ENCODE measurements at places on chromosomes 13 and 19. TPM values are rescaled to one million over a fixed set of nuclear protein-coding genes. Genes with fewer than 3 reads are reported as not detected.

PRKD2 gene
- polyA plus RNA-seq: 21.4 TPM

- DNase-seq: no peak
- no peak overlapping the region for H3K27ac ChIP-seq
- H3K27me3 ChIP-seq: no peaks in the 10 kb centered on the region
- H3K4me3 ChIP-seq: no peak overlapping the region
These were observed 10.2 kb downstream of the KRI1 start for GRCh38 chr19:10555610-10555973.

ZNF135 gene
- 0.54 TPM for polyA plus RNA-seq

BRME1 gene
- 1.8 TPM for polyA plus RNA-seq

DNA sequence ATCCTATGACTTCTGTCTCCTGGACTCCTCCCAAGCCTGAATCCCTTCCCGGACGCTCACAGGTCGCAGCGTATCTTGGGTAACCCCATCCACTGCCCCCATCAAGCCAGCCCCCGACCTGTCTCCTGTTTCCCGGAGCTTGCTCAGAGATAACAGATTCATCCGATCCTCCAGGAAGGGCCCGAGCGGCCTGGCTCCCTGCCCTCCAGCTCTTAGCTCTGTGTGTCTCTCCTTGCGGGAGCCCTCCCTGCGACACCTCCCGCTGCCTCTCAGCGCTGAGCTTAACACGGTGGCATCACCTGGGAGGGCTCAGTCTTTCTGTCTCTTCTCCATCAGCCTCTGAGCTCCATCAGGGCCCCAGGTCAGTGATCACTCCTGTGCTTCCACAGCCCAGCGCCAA lies 4.3 kb upstream of the TMEM255B start:
- no peak for DNase-seq
- no peak overlapping the region for H3K27ac ChIP-seq
- no peaks in the 10 kb centered on the region for H3K27me3 ChIP-seq
- H3K4me3 ChIP-seq: no peak overlapping the region
- H3K36me3 ChIP-seq: no peaks in the 10 kb centered on the region

NCAN gene
- 0.03 TPM for polyA plus RNA-seq

Measured in SK-N-SH (cell line).